ENCODE measurements at places on chromosomes 12 and 14.

GRCh38 chr12:121536899-121537813, 43.7 kb downstream of the KDM2B start:
- no peak for DNase-seq

- DNase-seq = no peak
Measured at GRCh38 chr12:81207173-81207572, 129.3 kb downstream of the ACSS3 start.

GRCh38 chr12:121872546-121873215, 14.0 kb upstream of the HPD start:
- DNase-seq = no peak

- DNase-seq = no peak
Measured at GRCh38 chr14:82935691-82936090, 1402.0 kb upstream of the SEL1L start.

GRCh38 chr12:5227708-5228373, 184.2 kb downstream of the KCNA5 start:
- no peak for DNase-seq

- DNase-seq = no peak
Measured at GRCh38 chr14:51457843-51458562, 193.7 kb upstream of the FRMD6 start.

DNA sequence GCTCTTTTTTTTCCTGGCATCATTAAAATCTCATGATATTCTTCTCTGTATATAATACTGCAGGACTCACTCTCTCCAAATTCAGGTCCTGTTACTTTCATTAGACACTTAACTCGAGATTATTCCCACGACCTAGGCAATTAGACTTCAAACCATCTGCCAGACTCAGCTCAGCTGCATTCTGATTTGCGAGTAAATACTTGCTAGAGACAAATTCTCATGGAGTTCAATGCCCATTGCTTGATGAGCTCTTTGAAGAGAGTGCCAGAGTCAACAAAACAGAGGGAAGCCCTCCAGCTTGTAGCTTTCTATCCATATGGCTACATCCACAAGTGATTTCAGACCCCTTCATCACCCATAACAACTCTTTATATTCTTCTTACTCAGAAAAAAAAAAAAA, 88.3 kb downstream of the GTF2A1 start:
- no peak for DNase-seq

GRCh38 chr14:101817501-101818001, 56.0 kb downstream of the PPP2R5C start:
- no peak for DNase-seq

DNA sequence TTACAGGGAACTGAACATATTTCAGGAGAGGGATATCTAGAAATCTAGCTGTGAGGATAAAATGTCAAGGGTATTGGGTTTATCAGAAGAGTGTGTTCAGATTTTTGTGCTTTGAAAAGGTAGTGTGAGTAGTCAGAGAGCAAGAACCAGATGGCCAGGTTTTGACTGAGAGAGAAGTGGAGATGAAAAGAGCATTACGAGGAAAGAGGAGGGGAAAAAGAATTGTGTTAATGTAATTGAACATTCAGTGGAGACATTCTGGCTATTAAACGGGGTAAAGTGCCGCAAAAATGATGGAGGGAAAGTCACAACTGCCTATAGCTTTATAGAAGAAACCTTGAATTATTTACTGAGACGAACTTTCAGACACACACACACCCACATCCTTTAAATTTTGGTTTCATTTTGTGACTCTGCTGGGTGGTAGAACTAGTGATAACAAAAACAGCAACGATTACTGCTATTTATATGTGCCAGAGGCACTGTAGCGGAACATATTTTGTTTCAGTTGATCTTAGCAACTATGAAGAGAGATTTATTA, 213.6 kb downstream of the ERC1 start:
- DNase-seq = no peak

DNA sequence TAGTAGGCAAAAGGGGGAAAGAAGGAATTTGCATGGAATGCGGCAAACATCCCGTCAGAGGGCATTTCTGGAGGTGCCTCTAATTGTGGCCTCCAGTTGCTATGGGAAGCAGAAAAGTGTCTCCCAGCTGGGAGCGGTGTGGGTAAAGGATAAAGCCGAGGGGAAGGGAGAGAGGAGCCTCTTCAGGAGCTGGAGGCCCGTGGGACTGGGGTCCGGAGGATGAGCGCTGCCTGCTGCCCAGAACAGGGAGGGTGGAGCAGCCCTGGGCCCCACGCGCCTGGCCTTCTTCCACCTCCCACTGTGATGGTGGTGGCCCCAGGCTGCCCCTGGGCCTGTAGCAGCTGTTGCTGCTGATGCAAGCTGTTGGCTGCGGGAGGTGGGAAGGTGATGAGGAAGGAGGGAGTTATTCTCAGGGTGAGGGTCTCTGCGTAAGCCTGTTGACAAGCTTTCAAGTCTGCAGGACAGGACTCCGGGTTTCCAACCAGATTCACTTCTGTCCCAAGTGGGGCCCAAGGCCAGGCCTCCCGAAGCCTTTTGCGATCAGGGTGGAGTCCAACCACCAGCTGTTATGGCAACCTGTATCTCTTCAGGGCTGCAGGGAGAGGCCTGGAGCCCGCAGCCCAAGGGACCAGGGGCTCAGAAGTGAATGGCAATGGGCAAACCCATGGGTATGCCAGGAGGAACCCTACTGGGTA, 19.1 kb upstream of the PGF start:
- DNase-seq = no peak

- DNase-seq = no peak
Measured at GRCh38 chr14:97298331-97298730, 501.1 kb downstream of the VRK1 start.

DNA sequence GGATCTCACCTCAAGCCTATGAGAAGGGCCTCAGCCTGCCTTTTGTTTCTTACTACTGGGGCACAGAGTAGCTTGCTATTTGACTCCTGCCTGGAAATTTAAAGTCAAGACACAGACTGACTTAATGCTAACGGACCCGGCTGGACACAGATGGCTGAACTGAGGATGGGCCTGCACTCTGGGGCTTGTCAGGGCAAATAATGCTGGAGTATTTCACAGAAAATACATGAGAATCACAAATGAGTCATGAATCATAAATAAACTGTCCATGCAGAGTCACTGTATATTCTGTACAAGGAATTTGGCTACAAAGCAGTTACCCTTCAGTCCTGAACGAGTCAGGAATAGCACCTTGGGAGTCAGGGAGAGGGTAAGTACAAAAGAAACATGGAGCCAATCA, 683.2 kb upstream of the FOXG1 start:
- no peak for DNase-seq

DNA sequence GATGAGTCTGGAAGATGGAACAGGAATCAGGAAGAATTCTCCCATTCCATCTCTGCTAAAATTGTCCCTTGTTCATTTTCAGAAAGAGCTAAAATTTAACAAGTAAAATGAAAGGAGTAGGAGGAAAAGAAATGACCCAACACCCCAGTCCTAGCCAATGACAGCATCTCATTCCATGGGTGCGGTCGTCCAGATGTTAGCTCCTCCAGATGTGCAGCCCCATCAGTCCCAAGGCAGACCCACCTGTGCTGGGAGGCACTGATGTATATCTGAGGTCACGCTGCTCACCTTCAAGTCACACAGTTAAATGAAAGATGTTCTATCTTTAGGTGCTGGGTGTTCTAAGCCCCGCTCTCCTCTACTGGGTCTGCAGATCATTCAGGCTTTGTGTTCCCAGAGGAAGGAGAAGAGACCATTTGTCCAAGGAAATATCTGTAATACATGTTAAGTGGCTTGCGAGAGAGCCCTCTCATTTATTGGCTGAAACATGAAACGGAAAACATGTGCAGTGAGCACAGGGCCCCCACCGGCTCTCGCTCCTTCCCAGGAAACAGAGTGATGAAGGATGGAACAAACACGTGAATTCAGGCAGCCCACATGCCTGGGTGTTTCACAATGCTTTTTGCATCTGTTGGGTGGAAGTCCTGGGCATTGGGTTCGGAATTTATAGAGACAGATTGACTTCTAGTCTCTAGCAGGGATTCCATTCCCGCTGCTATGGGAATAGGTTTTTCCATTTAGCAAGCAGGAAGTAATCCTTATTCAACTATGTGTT, 294.6 kb downstream of the NUAK1 start:
- DNase-seq = no peak

GRCh38 chr12:107378609-107379008, 285.3 kb upstream of the CRY1 start:
- DNase-seq = no peak

DNA sequence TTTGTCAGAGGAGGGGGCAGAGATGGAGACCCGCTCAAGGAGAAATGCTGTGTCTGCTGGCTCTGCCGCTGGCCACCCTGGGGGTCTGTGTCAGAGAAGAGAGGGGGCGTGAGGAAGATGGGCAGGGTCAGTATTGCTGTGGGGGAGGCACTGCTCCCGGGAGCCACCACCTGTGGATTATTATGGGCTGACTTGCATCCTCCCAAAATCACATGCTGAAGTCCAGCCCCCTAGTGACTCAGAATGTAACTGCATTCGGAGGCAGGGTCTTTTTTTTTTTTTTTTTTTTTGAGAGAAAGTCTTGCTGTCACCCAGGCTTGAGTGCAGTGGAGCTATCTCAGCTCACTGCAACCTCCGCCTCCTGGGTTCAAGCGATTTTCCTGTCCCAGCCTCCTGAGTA, 12.3 kb downstream of the ABCD4 start:
- DNase-seq = no peak

- peak; percentile 55 for DNase-seq
Measured at GRCh38 chr12:82486524-82487235, 128.4 kb downstream of the METTL25 start.

GRCh38 chr12:48199774-48200221, 3.3 kb downstream of the OR10AD1 start:
- no peak for DNase-seq

- DNase-seq = no peak
Measured at GRCh38 chr12:104618691-104619090, 161.9 kb downstream of the CHST11 start.

DNA sequence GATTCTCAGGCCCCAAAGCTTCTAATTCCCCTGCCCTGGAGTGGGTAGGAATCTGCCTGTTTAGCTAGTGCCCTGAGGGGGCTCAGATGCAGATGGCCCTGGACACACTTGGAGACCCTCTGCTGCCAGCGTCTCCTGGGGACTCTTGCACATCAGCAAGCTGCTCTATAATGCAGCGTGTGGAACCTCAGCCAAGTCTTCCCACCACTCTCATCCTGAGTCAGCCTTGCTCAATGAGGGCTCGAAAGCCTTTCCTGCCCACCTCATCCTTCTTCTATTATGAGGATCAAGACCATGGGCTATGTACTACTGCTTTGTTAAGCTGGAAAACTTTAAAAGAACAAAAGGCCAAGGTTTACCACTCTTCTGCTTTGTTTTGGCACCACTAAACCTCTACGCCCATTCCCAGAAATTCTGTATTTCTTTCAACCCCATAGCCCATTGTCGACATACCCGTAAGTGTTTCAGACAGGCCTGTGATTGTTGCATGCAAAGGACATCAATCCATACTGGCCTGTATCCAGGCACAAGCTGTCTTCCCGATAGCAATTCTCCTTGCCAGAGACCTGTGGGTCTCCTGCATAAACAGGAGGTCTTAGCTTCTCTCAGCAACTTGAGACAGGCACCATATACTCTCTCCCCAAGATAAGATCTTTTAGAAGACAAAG, 246.9 kb downstream of the DPF3 start:
- DNase-seq = no peak

DNA sequence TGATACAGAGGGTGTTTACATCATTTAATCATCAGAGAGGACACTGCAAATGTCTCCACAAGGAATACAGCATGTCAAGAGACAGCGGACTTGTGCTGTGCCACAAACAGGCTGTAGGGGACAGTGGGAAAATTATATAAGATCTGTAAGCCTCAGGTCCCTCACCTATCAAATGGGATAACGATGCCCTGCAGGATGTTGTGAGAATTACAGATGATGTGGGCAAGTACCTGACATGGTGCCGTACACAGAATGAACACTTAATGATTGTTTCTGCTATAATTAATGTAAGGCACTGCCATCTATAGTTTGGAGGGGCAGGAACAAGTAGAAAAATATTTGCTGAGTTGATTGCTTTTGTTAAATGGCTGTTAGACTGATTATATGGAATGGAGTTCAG, 81.9 kb upstream of the GTF2A1 start:
- DNase-seq = no peak

DNA sequence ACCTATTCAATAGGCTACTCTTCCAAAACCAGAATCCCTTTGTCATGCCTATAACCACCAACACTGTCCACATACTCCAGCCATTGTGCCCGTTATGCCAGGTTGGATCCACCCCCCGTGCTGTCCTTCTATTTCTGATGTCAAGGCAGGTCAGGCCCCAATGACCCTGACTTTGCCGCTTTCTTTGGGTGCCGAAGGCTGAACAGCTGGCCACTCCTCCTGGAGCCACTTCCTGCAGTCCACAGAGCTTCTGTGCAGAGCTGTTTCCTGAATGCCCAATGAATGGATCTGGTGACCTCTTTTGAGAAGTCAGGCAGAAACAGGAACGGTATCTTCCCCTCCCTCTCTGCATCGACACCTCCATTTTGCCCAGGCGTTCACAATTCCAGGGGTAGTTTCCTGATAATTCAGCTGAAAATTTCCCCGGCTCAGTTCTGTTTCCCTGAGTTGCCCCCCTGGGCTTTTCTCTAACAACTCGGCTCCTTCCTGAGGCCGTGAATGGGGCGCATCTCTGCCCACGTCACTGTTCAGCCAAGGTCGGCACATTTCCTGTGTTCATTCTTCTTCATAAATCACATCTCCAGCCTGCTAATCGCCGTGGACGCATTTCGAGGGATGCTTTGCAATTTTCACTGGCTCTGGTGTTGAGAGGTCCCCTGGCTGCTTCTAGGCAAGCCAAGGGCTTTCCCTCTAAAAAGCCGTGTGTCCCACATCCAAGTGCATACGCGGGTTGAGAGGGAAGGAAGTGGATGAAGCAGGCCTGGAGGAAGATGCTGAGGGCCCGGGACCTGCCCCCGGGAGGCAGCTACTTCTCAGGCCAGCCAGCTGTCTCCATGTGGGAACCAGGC, 86.5 kb downstream of the PAPOLA start:
- DNase-seq = no peak

DNA sequence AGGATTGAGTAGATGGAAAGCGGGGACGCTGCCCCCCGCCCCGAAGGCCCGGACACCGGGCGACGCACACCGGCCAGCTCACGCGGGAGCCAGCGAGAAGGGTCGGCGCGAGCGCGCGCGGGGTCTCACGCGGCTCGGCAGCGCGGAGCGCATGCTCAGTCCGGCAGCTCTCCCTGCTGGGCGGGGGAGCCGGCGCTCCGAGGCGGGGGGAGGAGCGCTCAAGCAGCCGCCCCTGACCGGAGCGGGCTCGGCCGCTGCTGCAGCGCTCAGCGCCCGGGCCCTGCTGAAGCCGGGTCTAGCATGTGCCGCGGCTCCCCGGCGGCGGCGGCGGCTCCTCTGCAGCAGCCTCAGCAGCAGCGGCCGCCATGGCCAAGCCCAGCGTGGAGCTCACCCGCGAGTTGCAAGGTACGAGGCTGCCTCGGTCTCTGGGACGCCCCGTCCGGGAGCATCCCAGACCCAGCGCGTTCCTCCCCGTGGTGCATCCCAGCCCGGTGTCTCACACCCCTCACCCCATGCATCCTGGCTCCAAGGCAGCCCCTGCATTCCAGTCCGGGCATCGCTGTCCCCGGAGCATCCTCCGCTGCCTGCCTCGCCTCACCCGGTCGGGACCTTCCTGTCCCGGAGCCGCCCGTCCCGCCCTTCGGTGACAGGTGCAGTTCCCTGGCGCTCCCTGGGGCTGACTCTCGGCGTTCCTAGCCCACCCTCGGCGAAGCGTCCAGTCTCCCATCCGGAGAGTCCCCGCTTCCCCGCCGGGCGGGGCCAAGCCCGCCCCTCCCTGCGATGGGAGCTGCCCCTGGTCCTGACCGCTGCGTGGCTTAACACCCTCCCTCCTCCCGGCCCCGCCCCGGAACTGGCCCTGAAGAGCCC, at the start of gene CARMIL3:
CARMIL3 (plus strand) TSS at position 221 of the 867 bp plus-strand sequence; CDS start at position 366, 145 bp downstream.
- DNase-seq = no peak

GRCh38 chr12:125070661-125071390, 5.6 kb downstream of the AACS start:
- no peak for DNase-seq
